Kasumi-1 (cell line): ENCODE measurements at places on chromosomes 7 and 10.

DNA sequence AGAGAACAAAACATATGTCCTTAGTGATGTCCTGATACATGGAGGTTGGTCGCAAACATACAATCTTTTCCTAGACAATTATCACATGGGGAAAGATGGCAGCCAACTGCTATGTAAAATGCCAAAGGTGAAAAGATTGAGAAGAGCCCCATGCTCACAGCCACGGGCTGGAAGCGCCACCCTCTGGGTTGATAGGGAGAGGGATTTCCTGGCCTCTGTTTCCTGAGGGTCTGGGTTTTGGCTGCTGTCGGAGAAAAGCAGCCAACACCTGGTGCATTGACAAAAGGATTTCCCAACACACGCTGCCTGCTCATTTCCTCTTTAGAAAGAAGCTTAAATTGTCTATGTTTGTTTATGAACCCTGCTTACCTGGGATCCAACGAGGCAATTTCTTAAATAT, 43.8 kb downstream of the ITIH5 start:
- peak; percentile 29 for DNase-seq

DNA sequence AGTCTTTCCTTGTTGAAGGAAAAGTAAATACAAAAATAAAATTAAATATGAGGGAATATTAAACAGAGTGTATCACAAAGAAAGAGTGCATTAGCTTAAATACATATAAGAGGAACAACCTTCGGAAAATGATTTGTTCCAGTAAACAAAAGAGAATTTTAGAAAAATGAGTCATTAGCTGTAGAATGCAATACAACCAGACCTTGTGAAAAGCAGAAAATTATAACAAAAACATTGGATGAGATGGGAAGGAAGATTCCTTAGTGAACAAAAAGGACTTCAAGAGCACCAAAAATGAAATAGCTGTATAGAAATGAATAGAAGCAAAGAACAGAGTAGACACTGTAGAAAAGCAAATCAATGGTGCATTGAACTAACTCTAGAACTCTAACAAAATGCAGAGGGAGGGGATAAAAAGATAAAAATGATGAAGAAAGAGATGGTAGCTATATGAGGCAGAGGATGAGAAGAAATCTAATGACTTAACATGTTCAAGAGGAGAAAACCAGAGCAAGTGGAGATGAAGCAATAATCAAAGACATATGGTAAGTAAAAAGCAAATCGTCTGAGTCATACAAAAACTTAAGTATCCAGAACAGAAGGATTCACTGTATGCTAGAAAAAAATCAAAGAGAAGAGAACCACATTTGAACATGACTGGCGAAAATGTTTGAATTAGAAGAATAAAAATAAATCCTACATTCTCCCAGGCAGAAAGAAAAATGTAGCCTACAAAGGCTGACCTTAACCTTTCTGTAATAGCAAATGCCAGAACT, 190.5 kb downstream of the TMEM26 start:
- DNase-seq = no peak

DNA sequence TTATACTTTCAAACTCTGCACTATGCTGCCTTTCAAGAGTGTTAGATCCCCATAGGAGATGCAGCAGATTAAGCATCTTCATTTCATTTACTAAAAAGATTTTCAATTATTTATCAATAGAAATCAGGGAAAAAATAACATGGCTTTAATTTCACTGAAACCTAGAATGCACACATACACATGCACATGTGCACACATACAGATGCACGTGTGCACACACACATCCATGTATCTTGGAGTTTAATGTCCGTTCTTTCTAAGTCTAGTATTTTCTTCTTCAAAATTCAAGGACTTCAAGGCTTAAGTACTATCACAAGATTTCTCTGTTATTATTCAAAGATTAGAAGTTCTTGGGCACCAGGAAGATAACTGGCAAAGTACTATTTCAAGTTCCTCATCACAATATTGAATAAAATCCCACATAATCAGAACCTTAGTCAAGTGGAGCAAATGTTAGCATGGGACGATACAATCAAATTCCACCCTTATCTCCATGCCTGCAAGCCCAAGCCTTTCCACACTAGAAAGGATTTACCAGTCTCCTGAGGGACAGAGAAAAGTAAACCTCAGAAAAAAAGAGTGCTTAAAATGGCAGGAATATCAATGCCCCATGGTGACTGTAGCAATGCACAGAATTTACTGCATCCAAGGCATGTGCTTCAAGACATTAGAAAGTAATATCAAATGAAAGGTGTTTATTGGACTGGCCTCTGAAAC, 494.4 kb downstream of the XPNPEP1 start:
- DNase-seq = no peak

DNA sequence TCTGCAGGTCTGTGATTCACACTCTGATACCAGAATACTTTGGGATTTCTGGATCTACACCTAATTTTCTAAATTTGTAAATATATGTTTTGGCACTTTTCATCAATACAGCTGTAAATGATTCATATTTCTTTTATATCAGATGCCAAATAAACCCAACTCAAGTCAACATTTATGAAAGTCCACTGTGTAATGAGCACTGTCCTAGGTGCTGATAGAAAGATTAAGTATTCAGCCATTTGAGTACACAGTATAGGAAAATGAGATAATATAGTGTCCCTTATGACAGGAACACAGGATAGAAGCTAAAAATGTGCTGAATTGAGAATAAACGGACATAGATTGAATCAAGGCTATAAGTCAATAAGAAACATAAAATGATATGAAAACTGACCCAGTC, 6.4 kb downstream of the ANXA7 start:
- DNase-seq = no peak

GRCh38 chr7:16908561-16908960, 26.8 kb upstream of the AGR3 start:
- no peak for DNase-seq

GRCh38 chr10:112092519-112092918, 91.0 kb downstream of the GPAM start:
- no peak for DNase-seq

DNA sequence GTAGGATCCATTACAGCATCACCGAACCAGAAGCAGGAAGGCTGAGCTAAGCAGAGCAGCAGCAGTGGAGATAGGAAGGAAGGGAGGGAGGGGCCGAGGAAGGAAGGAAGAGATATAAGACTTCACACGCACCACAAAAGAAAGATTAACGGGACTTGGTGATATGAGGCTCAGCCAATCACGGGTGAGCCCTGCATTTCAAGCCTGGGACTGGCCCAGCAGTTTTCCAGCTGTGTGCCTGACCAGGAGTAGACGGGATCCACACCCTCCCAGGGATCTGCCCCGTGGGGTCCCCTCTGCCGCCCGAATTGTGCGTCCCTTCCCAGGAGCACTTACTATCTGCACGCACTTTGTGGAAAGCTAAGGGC, 16.2 kb downstream of the ATG9B start:
- DNase-seq = peak; percentile 64

DNA sequence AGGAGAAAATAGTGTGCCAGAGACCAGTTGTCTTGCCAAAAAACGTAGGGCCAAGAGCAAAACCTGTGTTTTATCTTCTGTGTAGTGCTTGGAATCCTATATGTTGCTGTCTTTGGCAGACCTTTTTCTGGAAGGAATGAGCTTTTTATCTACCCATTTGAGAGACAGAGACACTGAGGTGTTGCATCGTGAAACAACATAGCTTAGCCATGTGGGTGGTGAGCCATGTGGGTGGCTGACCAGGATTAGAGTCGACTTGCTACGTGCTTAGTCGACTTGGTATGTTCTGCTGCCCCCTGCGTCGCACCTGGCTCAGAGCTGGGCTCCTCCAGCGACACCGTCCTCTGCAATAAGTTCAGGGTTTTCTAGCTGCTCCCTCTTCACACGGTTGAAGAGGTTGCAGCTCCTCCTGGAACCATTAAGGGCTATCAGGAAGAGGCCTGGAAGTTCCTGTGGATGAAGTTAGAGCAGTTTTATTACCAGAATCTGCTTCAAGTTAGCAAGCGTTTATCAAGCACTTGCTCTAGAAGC, 175.8 kb downstream of the SH2D4B start:
- no peak for DNase-seq
